AML-193 (cell line): ENCODE measurements at places on chromosomes 2 and 18.

- no peak for DNase-seq
Measured at GRCh38 chr2:133424876-133425275, 143.4 kb downstream of the NCKAP5 start.

DNA sequence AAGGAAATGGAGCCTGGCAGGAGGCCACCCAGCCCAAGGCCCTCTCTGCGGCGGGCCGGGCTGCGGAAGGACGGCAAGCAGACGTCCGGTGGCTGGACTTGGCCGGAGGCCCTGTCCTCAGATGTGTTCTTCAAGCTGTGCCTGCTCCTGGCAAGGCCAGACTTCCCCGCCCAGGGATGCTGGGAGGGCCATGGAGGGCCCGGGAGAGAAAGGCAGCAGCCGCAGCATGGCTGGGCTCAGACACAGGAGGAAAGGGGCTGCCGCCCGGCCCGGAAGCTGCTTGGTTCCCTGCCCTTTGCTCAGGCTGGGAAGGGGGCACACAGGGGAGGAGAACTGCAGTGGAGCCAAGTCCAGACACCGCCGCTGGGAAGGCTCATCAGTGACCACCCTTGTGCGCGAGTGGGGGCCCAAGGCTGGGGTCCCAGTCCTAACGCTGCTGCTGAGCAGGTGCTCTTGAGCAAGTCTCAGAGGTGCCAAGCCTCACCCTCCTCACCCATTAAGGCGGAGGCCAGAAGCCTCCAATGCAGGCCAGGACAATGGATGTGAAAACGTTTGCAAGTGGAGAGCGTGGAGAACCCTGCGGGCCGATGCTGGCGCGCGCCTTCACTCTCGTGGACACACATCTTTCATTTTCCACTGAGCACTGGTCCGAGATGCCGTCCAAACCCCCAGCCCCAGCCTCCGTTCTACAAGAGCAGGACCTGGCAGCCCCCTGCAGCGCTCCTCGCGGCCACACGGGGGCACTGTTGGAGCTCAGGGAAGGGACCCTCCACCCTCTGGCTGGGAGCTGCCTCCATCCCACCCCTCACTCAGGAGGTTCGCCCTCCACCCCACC is 7.9 kb downstream of the CROCC2 start:
- DNase-seq = no peak

- no peak for DNase-seq
Measured at GRCh38 chr2:86487062-86487461, 45.9 kb downstream of the KDM3A start.

DNA sequence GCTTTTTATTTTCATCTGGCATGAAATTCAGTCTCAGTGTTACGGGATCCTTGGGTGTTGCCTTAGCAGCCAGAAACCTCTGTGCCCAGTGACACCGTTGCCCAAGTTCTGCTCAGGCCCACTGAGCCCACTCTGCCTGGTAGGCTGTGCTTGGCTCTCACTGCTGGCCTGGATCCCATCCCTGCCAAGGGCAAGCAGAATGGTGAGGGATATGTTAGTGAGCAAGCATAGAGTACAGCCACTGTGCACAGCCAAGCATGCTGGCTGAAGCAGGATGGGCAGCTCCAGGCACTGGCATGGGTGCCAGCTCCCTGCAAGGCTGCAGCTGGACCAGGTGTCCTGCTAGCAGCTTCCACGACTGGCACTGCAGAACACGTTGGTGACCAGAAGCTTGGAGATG is 194.7 kb upstream of the TFPI start:
- no peak for DNase-seq

DNA sequence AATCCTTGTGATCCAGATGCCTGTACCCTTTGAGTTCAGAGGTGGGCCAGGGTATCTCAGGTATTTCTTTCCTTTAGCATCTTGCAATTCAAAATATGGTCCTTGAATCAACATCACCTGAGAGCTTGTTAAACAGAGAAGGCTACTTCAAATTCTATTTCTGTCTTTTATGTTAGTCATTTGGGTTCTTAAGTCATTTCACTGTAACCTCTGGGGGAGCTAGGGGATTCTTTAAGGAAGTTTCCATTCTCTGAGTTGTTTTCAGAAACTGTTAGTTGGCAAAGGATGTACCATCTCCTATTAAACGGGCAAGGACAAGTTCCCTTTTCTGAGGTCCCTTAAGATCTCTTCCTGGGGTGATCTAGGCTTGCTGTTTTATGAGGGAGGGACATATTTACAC is 16.6 kb downstream of the CFLAR start:
- DNase-seq = peak; percentile 32

DNA sequence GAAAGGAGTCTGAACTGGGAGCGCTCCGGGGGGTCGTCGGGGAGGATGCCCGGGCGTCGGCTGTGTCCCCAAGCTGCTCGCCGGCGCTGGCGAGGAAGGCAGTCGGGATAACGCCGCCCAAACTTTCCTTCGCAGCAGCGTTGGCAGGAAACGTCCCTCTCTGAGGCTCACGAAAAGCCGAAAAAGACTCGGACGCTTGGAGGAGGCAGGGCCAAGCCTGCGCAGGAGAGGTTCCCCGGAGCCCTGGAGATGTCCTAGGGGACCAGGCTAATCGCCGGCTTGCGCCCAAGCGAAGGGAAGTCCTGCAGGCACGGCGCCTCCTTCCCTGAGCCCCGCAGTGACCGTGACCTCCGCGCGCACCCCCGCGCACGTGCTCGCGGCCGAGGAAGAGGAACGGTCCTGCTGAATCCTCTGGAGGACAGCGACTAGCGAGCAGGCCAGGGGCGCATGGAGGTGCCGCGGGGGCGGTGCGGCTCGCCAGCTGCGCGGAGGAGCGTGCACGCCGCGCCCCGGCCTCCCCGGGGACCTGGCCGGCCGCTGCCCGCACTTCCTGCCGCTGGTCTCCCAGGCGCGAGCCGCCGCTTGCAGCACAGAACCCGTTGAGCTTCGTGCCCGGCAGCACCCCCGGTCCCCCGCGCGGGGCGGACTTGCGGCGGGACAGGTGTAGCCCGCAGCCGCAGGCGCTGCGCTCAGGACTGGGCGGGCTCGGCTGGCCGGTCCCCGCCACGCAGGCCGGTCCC is at the start of gene SH3RF3:
TSS of gene SH3RF3 (plus strand) at position 590 of the 740 bp plus-strand sequence.
- peak; percentile 18 for DNase-seq

- DNase-seq = peak; percentile 80
Measured at GRCh38 chr2:199228887-199229819, 228.6 kb downstream of the SATB2 start.

DNA sequence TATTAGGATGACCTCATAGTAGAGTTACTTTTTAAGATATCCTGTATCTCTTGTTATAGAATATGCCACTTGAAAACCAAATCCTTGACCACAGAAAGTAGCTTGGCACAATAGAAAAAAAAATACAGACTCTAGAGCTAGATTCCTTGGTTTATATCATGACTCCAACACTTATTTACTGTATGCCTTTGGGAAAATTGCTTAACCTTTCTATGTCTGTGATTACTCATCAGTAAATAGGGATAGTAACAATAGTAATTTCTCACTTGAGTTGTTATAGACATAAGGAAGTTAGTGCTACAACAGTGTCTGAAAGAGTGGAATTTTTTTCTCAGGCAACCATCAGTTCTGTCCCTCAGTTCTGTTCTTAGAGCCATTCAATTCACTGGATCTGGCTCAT is 193.8 kb downstream of the GULP1 start:
- DNase-seq = no peak

GRCh38 chr2:126344493-126344892 is 311.5 kb upstream of the GYPC start:
- no peak for DNase-seq

DNA sequence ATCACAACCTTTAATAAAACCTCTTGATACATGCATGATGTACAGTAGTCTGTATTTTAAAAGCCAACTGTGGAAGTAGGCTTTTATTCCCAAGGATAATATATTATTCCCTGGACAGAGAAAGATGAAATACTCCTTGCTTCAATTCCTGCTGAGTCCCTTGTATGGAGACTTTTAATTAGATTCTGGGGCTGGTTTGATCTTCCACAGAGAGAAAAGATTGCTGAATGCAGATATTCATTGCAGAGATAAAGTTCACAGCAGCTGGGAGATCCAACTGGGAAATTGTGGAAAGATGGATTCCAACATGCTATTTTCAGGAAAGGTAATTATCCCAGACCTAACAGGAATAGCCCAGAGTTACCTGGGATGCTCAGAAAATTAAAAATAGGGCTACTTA is 607.0 kb upstream of the HS6ST1 start:
- no peak for DNase-seq

DNA sequence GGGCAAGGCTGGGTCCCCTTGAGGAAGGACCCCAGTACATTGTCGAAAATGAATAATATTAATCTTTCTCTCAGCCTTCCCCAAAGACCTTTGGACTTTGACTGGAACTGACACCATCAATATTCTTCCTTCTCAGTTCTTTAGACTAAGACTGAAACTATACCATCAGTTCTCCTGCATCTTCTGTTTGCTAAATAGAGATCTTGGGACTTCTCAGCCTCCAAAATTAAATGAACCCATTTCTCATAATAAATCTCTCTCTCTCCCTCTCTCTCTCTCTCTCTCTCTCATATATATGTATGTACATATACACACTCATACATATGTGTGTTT is 39.7 kb upstream of the VRK2 start:
- no peak for DNase-seq

- DNase-seq = no peak
Measured at GRCh38 chr2:74593826-74594772, 39.6 kb downstream of the DOK1 start.

DNA sequence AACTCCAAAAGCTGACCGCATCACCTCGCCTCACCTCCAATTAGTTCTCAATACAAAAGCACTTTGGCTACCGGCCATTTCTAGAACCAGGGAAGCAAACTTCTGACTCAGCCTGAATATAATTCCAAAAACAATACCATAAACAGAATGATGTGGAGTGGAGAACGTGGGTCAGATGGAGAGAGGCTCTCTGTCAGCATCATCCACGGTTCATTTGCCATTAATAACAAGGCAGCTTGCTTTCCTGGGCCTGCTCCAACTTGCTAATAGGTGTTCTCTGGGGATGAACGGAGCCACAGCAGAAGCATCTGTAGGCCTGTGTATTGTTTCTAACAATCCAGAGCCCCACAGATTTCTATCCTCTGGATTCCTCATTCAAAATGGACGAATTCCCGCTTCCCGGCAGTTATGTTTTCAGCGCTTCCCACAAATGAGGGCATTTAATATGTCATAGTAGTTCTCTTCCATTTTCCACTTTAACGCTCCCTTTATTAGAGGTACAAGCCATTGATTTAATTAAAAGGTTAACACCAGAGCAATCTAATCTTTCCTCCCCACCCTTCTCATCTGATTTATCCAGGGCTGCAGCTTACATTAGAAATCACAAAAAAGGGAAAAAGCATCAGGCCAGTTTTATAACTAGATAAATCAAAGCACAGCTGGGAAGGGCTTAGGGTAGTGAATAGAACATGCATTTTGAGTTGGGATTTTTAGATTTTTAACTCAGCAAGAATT is 23.2 kb upstream of the CNTNAP5 start:
- no peak for DNase-seq

GRCh38 chr2:148814860-148815419 is 60.1 kb upstream of the KIF5C start:
- no peak for DNase-seq

- peak; percentile 3 for DNase-seq
Measured at GRCh38 chr2:31110431-31110830, 27.8 kb downstream of the GALNT14 start.

DNA sequence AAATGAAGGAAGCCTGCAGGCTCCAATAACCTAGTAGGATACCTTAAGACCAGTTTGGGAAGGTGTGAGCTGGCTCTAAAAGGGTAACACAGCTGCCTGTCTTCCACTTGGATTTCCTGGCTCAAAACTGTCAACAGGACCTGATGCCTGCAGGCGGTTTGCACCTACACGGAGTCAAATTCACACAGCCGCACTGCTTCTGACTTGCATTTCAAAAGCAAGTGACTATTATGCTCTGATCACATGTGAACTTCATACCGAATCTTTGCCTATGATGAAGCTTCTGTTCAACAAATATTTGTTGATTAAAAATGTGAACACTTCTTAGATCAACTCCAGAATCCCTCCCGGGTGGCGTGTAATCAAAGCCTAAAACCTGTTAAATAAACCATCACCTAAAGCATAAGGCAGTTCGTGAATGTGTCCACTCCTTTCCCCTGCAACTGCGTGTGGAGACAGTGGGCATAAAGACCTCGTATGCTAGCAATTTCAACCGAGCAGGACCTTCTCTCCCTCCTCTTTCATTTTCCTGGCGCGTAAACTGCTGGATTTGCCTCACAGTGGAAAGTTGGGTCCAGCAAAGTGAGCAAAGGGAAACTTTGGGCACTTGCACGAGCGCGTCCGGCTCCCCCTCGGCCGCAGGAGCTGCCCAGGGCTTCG is 784 bp downstream of the CRACDL start:
- DNase-seq = no peak

GRCh38 chr2:192559587-192559986 is 364.9 kb upstream of the TMEFF2 start:
- no peak for DNase-seq

DNA sequence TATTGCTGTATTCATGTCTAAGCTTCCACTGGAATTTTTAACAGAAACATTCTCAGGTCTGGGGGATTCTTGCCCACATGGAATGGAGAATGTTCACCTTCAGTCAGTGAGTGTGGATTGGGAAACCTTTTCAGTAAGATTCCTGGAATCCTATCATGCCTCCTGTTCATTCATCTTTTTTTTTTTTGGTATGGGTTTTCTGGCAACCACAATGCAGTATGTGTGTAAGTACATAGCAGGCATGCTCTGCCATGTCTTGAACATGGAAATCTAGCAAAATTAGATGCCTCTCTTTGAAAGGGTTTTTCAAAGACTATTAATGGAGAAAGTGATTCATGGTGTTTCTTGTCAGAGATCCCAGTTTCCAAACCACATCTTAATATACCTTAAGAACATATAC is 176.5 kb downstream of the LTBP1 start:
- no peak for DNase-seq

DNA sequence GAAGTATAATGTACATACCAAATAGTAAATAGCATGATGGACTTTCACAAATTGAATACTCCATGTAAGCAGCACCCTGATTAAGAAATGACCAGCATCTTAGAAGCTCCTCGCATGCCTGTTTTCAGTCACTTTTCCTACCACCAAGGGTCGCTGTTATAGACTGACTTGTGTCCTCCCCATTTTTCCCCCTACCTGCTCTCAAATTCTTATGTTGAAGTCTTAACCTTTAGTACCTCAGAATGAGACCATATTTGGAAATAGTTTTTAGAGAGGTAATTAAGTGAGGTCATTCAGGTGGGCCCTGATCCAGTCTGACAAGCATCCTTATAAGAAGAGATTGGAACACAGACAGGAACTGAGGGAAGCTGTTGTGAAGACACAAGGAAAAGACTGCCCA is 125.9 kb downstream of the LYPD6 start:
- no peak for DNase-seq
